ENCODE measurements at places on chromosomes 6 and 20.
A peak's percentile ranks its signal among the peaks of the same experiment; 100 is the strongest.

DNA sequence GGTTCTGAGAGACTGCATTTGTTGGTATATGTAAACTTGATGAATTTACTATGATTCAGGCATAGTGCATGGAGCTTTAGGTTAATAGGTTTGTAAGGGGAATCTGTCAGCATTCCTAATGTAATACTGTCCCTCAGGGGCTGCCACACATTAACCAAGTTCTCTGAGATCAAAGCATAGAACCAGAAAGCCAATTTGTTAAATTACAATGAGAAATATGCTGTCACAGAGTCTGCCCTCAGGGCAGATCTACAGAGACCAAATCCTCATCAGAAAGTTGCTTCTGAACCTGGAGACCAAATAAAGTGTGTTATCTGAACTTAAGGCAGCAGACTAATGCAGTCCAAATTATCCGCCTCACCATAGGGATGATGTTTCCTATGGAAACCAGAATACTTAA lies 250.8 kb upstream of the HTR1E start:
- no peak for DNase-seq

GRCh38 chr6:26097268-26097875 lies 10.1 kb downstream of the HFE start:
- DNase-seq, result peak; percentile 70

GRCh38 chr6:56649053-56649769 lies 6.5 kb upstream of the DST start:
- no peak for DNase-seq

GRCh38 chr20:38680500-38681306 lies 43.6 kb upstream of the SLC32A1 start:
- DNase-seq, result no peak

- DNase-seq, result no peak
Measured at GRCh38 chr6:168050881-168051586, 28.0 kb downstream of the FRMD1 start.

DNA sequence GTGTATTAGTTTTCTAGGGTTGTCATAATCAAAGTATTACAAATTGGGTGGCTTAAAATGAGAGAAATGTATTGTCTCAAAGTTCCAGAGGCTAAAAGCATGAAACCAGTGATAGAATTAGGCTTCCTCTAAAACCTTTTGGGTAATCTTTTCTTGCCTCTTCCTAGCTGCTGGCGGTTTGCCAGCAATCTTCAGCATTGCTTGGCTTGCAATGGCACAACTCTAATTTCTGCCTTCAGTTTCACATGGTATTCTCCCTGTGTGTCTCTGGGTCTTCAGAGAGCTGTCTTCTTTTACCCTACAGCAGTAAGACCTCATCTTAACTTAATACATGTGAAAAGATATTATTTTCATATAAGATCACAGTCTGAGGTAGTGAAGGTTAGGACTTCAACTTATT lies 479.1 kb upstream of the GJE1 start:
- no peak for DNase-seq

GRCh38 chr6:45921691-45922281 lies 93.9 kb downstream of the CLIC5 start:
- DNase-seq, result no peak

DNA sequence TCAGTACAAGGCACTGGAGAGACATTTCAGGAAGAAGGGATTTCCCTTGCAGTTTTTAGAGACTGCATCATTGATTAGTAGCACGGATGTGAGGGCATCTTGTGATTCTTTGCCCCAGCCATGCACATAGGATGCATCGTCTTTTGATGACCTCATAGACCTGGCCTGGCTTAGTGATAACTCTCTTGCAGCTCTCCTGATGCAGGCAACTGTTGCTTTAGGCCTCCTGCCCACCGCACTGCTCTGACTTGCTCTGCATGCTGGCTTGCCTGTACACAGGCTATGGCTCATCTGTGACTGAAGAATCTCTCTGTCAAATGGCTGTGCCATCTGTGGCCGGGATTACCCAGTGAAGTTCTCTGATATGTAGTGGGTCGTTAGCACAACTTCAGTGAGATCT lies 207.7 kb upstream of the PTCHD4 start:
- no peak for DNase-seq

DNA sequence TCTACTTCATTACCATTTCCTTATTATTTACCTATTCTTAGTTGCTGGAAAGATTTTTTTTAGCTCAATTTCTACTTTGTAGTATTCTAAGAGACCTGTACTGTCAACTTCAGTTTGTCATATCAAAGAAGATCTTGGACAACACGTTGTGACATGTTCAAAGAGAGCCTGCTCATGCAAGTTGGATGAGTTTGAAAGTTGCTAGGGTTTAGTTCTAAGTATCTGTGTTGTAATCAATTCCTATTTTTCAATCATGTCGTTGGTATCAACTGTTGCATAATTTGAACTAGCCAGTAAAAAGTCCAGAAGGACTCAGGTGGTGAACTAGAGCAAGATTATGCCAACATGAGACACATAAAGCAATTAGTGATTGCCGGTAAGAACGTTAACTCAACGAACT lies 30.2 kb downstream of the PKIB start:
- DNase-seq, result no peak

- DNase-seq, result no peak
Measured at GRCh38 chr6:7185561-7185960, 77.8 kb downstream of the RREB1 start.

- DNase-seq, result no peak
Measured at GRCh38 chr6:170030284-170030815, 260.5 kb downstream of the DLL1 start.

DNA sequence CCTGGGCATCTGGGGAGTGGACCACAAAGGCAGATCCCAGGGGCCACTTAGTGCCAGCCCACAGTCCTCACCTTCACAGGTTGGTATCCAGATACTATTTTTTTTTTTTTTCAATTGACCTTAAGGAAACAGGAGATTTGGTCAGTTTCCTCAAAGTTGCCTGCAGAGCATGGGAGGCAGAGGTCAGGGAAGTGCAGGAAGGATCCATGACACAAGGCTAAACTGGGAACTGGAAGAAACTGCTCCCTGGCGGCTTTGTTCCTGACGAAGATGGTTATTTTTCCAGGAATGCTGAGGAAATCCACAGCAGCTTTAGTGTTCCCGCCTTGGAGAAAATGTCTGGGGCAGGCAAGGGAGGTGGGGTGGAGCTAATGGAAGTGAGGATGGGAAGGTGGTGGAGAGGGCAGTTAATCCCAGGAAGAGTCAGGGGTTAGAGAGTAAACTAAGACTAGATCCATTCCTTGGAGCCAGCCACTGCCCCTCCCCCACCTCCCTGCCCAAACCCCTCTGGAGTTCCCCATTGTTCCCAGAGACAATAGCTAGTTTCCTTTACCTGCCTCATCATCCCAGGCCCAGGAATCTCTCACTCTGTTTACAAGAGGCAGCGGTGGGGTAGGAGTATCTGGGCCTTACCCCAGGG lies 14.3 kb upstream of the MYMX start:
- DNase-seq, result no peak

DNA sequence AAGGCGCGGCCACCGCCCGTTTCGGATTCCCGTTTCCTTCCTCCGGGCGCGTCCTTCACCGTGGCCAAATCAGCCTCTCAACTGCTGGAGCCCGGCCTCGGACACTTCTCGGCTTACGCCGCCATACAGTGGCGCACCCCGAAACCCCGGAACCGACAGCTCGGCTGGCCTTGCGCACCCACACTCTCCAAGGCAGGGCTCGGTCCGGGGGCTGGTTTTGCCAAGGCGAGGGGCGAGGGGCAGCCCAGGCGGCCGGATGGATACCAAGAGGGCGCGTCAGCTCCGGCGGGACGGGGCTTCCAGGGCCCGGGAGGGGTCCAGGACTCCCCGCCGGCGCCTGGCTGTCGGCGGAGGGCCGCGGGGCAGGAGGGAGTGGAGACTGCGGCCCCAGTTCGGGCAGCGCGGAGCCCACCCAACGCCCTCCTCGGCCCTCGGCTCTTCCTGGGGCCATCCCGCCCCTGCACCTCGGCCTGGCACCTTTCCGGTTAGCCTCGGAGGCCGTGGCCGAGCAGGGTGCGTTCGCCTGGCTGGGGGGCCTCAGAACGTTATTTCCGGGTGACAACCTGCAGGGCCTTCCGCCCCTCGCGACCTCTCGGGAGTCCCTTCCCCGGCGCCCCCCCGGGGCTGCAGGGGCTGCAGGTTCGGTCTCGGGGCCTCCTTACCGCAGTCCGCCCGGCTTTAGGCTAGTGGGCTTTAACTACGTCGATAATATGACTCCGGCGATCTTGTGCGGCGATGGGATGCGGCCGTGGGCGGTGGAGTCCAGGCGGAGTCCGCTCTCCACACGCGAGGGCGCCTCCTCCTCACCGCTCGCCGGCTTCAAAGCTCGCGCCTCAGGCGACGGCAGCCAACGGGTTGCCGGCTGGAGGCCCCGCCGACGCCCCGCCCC lies 697 bp upstream of the CEP43 start:
- DNase-seq, result no peak

- peak; percentile 26 for DNase-seq
Measured at GRCh38 chr20:44990425-44990824, 24.1 kb downstream of the STK4 start.

GRCh38 chr20:717832-718231 lies 42.2 kb upstream of the SCRT2 start:
- DNase-seq, result no peak

GRCh38 chr6:113362301-113363047 lies 494.7 kb upstream of the MARCKS start:
- DNase-seq, result no peak

DNA sequence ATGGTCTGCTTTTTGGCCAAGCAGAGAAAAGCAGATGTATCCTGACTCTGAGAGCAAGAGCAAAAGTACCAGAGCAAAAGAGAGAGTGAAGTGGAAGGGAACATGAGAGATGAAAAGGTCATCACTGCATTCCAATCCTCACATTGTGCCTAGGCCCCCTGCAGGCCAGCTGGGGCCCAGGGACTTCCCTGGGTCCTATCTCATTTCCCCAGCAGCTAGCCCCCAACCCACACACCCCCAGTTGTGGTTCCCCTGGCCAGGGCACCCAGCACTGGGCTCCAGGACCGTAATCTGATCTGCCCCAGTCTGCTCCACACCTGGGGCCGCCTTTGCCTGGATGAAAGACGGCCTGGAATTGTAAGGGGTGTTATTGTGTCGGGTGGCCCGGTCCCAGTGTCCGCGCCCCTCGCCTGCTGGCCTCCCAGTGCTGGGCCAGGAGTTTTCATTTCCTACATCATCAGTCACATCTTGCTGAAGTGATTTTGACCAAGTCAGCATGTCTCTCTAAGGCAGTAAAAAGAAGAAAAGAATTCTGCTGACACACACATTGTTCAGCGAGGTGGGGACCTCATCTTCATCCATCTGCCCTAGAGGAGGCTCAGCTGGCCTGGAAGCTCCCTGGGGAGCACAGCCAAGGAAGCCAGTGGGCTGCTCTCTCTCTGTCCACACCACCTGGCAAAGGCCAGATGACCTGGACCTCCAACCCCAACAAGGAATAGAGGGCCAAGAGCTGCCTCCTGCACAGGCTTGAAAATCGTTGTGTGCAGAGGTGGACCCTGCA lies 4.0 kb upstream of the BMP7 start:
- no peak for DNase-seq

- DNase-seq, result no peak
Measured at GRCh38 chr20:34922654-34923381, 32.8 kb downstream of the GSS start.

GRCh38 chr6:139257291-139257690 lies 34.5 kb downstream of the TXLNB start:
- no peak for DNase-seq

GRCh38 chr6:90397929-90398674 lies 101.5 kb upstream of the BACH2 start:
- DNase-seq, result no peak

Data from CD14-positive monocyte (primary cell).